ENCODE measurements at places on chromosomes 11 and 22. TPM values are rescaled to one million over a fixed set of nuclear protein-coding genes. Genes with fewer than 3 reads are reported as not detected.
A peak's percentile ranks its signal among the peaks of the same experiment; 100 is the strongest.

DNA sequence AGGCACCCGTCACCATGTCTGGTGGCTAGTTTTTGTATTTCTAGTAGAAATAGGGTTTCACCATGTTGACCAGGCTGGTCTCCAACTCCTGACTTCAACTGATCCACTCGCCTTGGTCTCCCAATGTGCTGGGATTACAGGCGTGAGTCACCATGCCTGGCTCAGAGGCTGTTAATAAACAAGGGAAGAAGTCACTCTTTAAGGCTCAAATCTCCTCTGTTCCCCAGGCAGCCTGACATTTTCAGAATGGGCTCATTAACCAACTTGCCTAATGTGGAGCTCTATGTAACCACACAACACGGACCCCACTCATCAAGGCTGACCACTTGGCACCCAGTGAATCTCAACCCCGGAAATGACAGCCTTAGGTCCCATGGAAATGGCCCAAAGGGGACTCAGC is 24.1 kb downstream of the APOL3 start:
- no peak for DNase-seq
- no peak overlapping the region for H3K27ac ChIP-seq
- H3K4me3 ChIP-seq, result no peak overlapping the region
- H3K27me3 ChIP-seq, result peaks cover 3% of the 10 kb centered on the region
- H3K4me1 ChIP-seq, result peaks cover 5% of the 10 kb centered on the region
- no peaks in the 10 kb centered on the region for H3K36me3 ChIP-seq

Gene GAS2L1
- 8.0 TPM for total RNA-seq

GRCh38 chr11:34344768-34345539 is 12.9 kb downstream of the ABTB2 start:
- H3K4me3 ChIP-seq, result no peak overlapping the region
- no peak overlapping the region for H3K27ac ChIP-seq
- no peaks in the 10 kb centered on the region for H3K36me3 ChIP-seq

DNA sequence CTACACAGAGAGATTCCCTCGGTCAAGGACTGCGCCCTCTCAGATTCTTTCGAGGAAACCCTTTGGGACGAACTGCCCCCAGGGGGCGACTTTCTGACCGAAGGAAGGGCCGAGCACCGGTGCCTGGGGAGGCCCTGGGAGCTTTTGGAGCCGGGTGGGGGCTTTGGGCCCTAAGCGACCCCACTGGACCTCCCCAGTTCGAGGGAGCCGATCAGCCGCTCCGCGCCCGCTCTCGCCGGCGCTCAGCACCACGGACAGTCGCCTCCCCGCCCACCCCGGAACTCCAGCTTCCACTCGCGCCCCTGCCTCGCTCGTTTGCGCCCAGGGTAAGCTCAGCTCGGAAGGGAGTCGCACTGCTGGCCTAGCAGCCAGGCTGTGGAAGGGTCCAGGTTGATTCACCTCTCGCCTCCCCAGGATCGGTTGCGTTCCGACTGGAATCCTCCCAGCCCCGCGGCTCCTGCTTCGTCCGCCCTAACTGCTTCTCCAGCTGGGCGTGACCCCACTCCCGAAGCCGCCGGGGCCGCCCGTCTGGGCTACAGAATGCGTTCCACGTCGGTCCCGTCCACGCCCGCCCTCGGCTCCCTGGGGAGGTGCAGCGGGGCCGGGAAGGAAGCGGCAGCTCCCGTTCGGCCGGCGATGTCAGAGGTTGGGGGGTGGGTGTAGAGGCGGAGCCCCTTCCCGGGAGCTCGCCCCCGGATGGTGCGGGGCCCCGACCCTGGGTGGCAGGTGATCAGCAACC is 428 bp downstream of the SCN3B start:
- no peaks in the 10 kb centered on the region for H3K36me3 ChIP-seq
- peaks cover 10% of the 10 kb centered on the region for H3K27me3 ChIP-seq
- no peak overlapping the region for H3K27ac ChIP-seq
- H3K4me3 ChIP-seq, result peak overlapping the region; percentile 81
- peak; percentile 66 for DNase-seq

Gene C22orf42
- not detected for total RNA-seq

DNA sequence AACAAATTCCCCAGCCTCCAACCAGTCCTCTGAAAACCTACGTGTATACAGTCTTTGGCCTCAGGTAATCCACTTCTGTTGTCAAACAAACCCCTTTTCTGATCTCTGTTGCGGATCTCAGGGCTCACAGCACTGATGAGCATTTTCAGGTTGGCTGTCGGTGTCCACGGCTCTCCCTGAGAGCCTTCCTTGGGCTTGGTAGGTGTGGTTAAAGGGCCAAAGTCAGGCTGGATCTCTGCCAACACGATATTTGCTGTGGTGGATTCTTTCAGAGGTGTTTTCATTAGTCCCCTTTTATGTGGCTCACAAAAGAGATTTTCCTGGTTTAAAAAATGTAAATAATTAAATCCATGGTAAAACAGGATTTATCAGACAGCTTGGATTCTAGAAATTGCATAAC is 2.9 kb downstream of the E2F8 start:
- DNase-seq, result no peak
- no peaks in the 10 kb centered on the region for H3K4me1 ChIP-seq
- H3K27me3 ChIP-seq, result peaks cover under 1% of the 10 kb centered on the region

- no peak overlapping the region for H3K27ac ChIP-seq
- H3K4me1 ChIP-seq, result no peaks in the 10 kb centered on the region
- H3K36me3 ChIP-seq, result no peaks in the 10 kb centered on the region
These were observed 20.8 kb downstream of the DGCR6L start for GRCh38 chr22:20298803-20299745.

Gene HEPN1
- not detected for total RNA-seq

DNA sequence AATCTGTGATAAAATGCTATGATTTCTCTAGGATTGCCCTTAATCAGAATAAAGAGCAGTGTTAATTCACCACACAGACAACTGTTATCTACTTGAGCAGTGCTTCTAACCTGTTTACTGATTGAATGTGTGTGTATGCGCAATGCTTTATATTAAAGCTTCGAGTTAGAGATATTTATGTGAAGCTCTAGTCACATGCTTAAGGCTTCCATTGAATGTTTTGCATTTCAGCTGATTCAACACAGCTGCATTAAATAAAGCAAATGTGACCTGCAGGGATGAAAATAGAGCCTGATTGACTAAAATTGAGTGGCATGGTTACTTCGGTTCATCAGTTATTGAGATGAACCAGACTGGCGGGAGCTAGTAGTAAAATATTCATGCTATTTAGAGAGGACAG is 395.3 kb downstream of the JRKL start:
- H3K4me1 ChIP-seq, result no peaks in the 10 kb centered on the region
- H3K27ac ChIP-seq, result no peak overlapping the region
- no peak for DNase-seq
- no peak overlapping the region for H3K4me3 ChIP-seq

GRCh38 chr11:65115361-65116082 is 2.0 kb downstream of the ZNHIT2 start:
- H3K4me3 ChIP-seq, result peak overlapping the region; percentile 89
- no peaks in the 10 kb centered on the region for H3K4me1 ChIP-seq
- no peaks in the 10 kb centered on the region for H3K27me3 ChIP-seq
- DNase-seq, result peak; percentile 27

DNA sequence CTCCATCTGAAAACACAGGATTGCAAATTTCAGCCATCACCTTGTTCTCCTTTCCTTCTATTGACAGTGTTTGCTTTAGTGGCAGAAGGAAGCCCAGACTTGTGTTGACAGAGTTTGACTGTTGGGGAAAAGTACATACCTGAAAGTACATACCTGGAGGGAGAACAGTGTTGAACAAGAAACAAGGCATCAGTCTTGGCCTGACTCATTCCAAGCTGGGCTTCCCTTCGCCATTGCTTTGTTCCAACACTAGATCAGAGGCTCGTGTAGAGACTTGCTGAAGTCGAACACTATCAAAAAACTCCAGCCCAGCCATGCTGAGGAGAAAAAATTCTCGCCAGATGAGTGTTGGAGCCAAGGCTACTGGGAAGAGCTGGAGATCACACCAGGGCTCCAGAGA is 133.4 kb downstream of the BBOX1 start:
- no peak overlapping the region for H3K4me3 ChIP-seq
- no peak for DNase-seq
- H3K4me1 ChIP-seq, result no peaks in the 10 kb centered on the region

GRCh38 chr22:25068707-25069106 is 116.2 kb downstream of the KIAA1671 start:
- no peaks in the 10 kb centered on the region for H3K4me1 ChIP-seq
- H3K36me3 ChIP-seq, result peaks cover 4% of the 10 kb centered on the region
- no peak overlapping the region for H3K27ac ChIP-seq

DNA sequence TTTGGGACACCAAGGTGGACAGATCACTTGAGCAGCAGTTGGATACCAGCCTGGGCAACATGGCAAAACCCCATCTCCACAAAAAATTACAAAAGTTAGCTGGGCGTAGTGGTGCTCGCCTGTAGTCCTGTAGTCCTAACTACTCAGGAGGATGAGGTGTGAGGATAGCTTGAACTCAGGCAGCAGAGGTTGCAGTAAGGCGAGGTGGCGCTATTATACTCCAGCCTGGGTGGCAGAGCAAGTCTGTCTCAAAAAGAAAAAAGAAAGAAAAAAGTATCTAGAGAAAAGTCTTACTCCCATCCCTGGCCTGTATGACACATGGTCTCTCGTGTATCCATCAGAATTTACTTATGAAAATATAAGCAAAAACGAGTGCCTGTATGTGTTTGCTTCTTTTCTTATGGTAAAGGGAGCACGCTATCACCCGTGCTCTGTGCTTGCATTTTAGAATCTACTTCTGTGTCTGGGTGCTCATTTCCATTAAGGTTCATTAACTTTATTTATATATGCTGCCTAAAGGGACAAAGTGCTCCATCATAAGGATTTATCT is 15.4 kb upstream of the CPT1A start:
- no peak overlapping the region for H3K4me3 ChIP-seq
- no peaks in the 10 kb centered on the region for H3K4me1 ChIP-seq
- no peak overlapping the region for H3K27ac ChIP-seq
- no peak for DNase-seq
- peaks cover 6% of the 10 kb centered on the region for H3K27me3 ChIP-seq
- H3K36me3 ChIP-seq, result peaks cover 3% of the 10 kb centered on the region

GRCh38 chr11:103749158-103749557 is 287.3 kb upstream of the DDI1 start:
- no peak overlapping the region for H3K4me3 ChIP-seq
- no peaks in the 10 kb centered on the region for H3K27me3 ChIP-seq
- no peak for DNase-seq
- H3K36me3 ChIP-seq, result 0 out of 2 replicates have a peak, but pooled peaks cover 4% of the 10 kb centered on the region
- no peaks in the 10 kb centered on the region for H3K4me1 ChIP-seq
- no peak overlapping the region for H3K27ac ChIP-seq

- H3K27me3 ChIP-seq, result no peaks in the 10 kb centered on the region
- H3K27ac ChIP-seq, result no peak overlapping the region
- H3K36me3 ChIP-seq, result peaks cover 65% of the 10 kb centered on the region
- no peak overlapping the region for H3K4me3 ChIP-seq
These were observed 46.4 kb downstream of the QSER1 start for GRCh38 chr11:32939046-32939445.

DNA sequence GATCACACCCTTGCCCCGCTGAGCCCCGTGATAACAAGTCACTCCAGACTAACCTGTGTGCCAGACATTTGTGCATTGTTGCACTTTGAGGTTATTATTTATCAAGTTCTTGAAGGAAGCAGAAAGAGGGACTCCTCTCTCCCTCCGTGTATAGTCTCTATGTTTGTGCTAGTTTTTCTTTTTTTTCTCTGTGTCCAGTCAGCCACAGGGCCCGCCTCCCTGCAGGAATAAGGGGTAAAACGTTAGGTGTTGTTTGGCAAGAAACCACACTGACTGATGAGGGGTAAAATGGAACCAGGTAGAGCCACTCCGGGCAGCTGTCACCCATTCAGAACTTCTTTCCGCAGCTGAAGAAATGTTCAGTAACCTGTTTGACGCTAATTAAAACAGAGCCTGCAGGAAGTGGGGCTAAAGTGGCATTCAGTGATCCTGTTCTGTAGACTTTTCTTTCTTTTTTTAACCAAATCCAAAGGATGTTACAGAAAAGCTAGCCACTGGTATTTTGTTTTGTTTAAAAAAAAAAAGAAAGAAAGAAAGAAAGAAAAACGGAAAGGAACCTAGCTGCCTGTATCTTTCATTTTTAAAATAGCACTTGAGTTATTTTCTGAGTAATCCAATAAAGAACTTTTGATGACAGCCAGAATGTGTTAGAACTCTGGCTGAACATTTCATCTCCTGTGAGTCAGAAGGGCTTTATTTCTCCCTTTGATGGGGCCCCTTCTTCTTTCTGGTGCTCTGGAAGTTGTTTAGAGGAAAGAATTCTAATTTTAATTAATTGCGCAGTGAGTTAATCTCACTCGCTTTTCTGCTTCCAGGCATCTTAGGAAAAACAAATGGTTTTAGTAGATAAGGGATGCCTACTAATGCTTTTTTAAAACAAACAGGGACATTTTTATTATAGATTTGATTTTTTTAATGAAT is 58.2 kb downstream of the COMMD9 start:
- H3K27me3 ChIP-seq, result no peaks in the 10 kb centered on the region
- no peak overlapping the region for H3K4me3 ChIP-seq
- no peak for DNase-seq
- peaks cover 4% of the 10 kb centered on the region for H3K36me3 ChIP-seq
- H3K4me1 ChIP-seq, result no peaks in the 10 kb centered on the region

GRCh38 chr11:22180131-22180530 is 12.8 kb upstream of the ANO5 start:
- no peaks in the 10 kb centered on the region for H3K27me3 ChIP-seq
- DNase-seq, result no peak
- H3K4me1 ChIP-seq, result no peaks in the 10 kb centered on the region
- H3K36me3 ChIP-seq, result no peaks in the 10 kb centered on the region
- H3K27ac ChIP-seq, result no peak overlapping the region

- DNase-seq, result peak; percentile 70
- H3K4me3 ChIP-seq, result peak overlapping the region; percentile 79
- H3K4me1 ChIP-seq, result peaks cover 8% of the 10 kb centered on the region
- peaks cover 4% of the 10 kb centered on the region for H3K36me3 ChIP-seq
- H3K27ac ChIP-seq, result no peak overlapping the region
These were observed 1.9 kb downstream of the LRP4 start for GRCh38 chr11:46916286-46917108.

All from H9 (cell line).